ENCODE measurements at places on chromosomes 2 and 18. TPM values are rescaled to one million over a fixed set of nuclear protein-coding genes. Genes with fewer than 3 reads are reported as not detected.

- no peak for DNase-seq
These were observed 965 bp upstream of the ELOA2 start for GRCh38 chr18:47036298-47036874.

- no peak for DNase-seq
These were observed 91.9 kb upstream of the CELF4 start for GRCh38 chr18:37657493-37657892.

- no peak for DNase-seq
These were observed 141.4 kb downstream of the KCTD1 start for GRCh38 chr18:26406854-26407517.

ZSWIM2 gene
- polyA plus RNA-seq: not detected

MGAT5 gene
- polyA plus RNA-seq: 25.9 TPM

ZNF385B gene
- polyA plus RNA-seq: 7.0 TPM

DNA sequence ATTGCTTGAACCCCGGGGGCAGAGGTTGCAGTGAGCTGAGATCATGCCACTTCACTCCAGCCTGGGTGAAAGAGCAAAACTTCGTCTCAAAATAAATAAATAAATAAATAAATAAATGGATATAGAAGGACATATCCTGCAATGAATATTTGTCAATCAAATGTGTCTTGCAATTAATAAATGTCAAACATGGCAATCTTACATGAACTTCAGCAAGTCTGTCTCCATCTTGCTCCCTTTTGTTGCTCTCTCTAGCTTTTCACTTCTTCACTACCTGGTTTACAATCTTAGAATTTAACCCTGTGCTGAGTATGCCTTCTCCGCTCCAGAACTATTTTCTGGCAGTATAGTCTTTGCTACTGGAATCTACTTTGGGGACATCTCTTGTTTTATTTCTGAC, 3.3 kb upstream of the YES1 start:
- DNase-seq: no peak

SPRED2 gene
- polyA plus RNA-seq: 34.7 TPM

IL1R2 gene
- polyA plus RNA-seq: 0.24 TPM

SEH1L gene
- 34.6 TPM for polyA plus RNA-seq

DNA sequence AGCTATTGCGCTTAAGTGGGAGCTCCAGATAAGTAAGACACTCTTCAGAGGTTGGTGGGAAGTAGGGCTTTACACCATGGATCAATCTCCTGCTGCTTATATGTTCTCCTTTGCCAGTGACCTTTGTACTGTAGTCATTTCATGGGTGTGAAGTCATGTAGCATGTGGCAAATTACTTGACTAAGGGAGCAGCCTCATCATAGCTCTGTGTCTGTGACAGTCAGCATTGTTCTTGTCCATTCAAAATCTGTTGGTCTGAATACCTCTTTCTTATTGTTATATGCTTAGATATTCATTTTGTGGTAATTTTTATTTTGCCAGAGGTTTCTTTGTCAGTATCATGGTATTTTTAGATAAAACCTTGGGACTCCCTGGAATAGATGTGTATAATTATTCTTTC, 18.2 kb downstream of the SLC4A1AP start:
- no peak for DNase-seq

POU3F3 gene
- polyA plus RNA-seq: not detected

DNA sequence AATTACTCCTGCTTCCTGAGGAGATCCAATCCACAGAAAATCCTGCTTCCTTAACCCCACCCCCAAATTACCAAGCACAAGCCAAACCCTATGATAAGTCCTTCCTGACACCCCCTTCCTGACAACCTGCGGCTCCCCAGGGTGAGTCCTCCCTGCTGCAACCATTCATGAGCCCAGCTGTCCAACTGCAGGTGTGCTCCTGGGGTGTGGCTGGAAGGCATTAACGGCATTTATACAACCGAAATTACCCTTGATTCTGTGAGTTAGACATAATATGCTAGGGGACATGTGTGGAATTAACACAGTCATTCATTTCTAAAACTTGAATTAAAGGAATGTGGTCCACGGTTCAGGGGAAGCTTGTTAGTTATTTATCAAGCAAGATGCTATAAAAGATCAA, 119.0 kb upstream of the ALKAL2 start:
- DNase-seq: no peak

MARCO gene
- polyA plus RNA-seq: 0.31 TPM

- DNase-seq: no peak
These were observed 44.2 kb downstream of the CYP27C1 start for GRCh38 chr2:127175751-127176354.

- DNase-seq: no peak
These were observed 742.3 kb upstream of the CELF4 start for GRCh38 chr18:38307914-38308313.

LINC00305 gene
- 0.46 TPM for polyA plus RNA-seq

VIL1 gene
- polyA plus RNA-seq: 1.7 TPM

MBOAT2 gene
- 78.8 TPM for polyA plus RNA-seq

GPR75 gene
- polyA plus RNA-seq: 2.8 TPM

RGPD3 gene
- polyA plus RNA-seq: 0.61 TPM

DNA sequence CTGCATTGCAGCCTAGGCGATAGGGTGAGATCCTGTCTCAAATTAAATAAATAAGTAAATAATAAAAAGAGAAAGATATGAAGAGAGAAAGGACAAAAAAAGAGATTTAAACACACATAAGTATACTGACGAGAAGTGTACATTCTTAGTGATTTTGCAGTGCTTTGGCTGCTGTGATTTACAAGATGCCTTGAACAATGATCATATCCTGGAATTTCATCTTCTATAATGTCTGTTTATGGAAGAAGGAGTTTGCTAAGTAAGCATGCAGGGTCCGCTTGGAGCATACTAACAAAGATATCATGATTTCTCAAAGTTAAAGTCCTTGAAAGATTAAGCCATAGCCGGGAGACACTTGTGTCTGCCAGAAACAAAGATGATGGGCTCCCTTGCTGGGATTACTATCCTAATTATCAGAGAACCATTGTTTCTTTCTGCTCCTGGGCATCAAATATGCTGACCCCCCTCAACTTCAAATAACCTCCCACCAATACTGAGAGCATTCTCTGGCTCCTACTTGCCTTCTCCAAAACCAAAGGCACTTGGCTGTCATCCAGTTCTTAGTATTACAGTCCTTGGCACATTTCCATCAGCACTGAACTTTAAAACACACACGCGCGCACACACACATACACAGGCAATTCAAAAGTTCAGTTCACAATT, 47.5 kb upstream of the STAM2 start:
- DNase-seq: peak; percentile 89

- no peak for DNase-seq
These were observed 23.8 kb downstream of the FHL2 start for GRCh38 chr2:105375001-105375561.

- DNase-seq: no peak
These were observed 34.3 kb upstream of the ITM2C start for GRCh38 chr2:230830428-230830827.

CD207 gene
- not detected for polyA plus RNA-seq

GRCh38 chr2:113234721-113235346, 43.9 kb downstream of the PAX8 start:
- DNase-seq: no peak

DNA sequence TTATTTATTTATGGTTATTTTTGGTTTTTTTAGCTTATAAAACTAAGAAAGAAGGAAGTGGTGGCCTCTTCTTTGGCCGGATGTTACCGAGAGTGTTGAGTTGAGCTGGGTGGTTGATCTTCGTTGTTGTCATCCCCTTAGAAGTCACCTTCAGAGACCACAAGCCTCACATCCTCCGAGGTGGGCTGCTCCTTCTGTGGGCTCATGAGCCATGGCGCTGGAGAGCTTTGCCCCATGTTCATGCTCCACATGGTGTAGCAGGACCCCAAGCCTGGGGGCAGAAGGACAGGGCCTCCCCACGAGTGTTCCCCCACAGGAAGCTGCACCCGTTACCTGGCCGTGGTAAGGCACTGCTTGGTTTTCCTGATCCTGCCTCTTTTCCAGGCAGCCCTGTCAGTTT, 23.4 kb downstream of the SNTG2 start:
- no peak for DNase-seq

GRCh38 chr18:75478996-75479880, 51.7 kb upstream of the SMIM21 start:
- DNase-seq: peak; percentile 48

DNA sequence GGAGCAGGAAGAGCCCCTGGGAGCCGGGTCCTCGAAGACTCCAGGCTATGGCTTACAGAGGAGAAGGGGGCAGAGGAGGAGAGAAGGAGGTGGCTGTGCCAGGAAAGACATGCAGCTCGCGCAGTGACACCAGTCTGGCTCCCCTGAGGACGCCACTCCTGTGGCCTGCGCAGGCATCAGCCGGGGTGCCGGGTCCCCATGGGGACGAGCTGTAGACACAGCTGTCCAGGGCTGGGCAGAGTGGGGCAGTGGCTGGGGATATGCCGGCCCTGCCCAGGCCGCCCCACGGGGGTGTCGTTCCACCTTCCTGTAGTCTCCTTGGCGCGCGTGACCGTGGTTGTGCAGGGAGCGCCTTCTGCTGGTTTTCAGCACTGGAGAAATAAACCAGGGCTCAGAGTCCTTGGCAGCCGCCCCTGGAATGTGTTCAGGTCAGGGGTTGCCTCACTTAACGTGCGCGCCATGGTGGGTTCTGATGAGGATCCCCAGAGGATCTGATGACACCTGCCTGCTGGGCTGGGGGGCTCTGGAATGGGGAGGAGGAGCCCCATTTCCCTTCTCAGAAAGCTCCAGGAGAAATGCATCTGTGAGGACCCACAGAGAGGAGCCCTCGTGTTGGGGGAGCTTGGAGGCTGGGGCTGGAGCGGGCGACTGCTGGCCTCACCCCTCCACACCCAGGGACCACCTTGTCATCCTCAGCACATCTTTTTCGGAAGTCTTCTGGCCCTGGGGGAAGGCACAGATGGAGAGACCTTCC, 26.7 kb downstream of the RAMP1 start:
- no peak for DNase-seq

- DNase-seq: no peak
These were observed 101.0 kb downstream of the EVA1A start for GRCh38 chr2:75459565-75460310.

GRCh38 chr2:105129722-105130232, 91.9 kb downstream of the MRPS9 start:
- DNase-seq: no peak

SLC16A14 gene
- polyA plus RNA-seq: 13.2 TPM

- DNase-seq: no peak
These were observed 55.7 kb downstream of the DNMT3A start for GRCh38 chr2:25286025-25286400.

DNA sequence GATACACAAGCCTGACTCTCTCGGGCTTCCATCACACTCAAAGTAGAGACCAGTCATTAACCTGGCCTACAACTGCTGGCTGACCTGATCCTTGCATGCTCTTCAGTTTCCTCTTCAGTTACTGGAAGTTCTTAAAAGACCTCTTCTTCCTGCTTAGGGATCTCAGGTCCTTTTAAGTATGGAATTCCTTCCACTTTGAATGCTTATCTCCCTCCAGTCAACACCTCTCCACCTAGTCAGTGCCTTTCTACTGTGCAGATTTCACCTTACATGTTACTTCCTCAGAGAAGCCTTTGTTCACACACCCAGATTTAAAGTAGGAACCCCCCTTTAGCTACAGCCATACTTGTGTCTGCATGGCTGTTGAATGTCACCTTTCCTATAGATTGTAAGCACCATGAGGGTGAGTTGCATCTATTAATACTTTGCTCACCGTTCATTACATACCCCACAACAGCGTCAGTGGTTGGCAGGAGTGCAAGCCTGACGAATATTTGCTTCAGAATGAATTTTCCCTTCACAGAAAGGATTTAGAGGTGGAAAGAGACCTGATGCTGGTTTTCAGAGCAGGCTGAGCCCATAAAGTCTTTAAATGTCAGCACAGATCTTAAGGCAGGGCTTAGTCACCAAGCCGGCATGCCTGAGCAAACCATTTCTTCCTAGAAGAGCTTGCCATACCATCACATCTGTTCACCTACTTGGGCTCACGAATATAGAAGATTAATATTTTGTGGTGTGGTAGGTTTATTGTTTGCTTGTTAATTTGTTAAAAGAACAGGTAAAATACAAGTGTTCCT, 90.1 kb downstream of the ACVR1 start:
- DNase-seq: no peak

CAPN14 gene
- 0.27 TPM for polyA plus RNA-seq

DNA sequence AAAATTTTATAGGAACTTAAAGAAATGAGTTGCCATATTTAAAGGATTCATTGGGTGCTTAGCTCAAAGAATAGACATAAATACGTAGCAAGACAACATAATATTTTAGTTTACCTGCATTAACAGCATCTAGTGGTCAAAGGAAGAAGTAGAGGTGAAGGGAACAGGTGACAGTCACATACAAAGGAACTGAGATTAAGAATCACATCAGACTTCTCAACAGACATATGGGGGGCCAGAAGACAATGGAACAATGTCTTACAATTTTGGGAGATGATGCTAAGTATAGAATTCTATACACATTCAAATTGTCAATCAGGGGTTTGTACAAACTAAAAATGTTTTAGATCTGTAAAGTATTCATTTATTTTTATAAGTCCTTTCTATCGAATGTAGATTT, 38.6 kb upstream of the CCDC102B start:
- DNase-seq: no peak

DNA sequence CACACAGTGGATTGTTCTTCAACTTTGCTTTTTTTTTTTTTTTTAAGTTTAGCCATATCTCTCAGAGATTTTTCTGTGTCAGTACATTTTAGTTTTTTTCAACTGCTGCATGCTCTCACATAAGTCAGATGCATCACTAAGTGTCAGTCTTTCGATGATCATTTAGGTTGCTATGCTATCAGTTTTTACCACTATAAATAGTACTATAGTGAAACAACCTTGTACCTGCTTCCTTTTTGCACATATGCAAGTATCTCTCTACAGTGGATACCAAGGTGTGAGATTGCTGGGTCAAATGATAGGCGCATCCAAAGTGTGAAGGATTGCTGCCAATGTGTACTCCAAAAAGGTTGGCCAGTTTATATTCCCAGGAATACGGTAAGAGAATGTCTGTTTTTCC, 33.5 kb upstream of the MAP4K3 start:
- DNase-seq: no peak

DNA sequence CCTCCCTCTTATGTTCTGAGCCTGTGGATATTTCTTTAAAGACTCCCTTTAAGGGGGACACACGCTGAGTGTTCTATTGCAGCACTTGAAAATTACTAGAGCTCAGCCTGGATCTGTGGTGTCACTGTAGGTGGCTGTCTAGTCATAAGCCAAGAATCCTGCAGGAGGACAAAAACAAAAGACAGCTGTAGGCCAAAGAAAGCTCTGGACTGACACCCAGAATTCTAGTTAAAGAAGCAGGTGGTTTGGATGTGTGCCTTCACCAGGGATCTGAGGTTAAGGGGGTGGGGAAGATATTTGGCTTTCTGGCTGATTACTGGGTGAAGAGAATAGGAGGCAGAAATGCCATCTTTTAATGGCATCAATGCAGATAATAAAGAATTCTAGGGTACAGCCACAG, 842.5 kb upstream of the NXPH2 start:
- no peak for DNase-seq

GRCh38 chr2:194927489-194927888, 729.5 kb upstream of the SLC39A10 start:
- DNase-seq: no peak

OSR1 gene
- polyA plus RNA-seq: 48.3 TPM

GRCh38 chr2:65025453-65026123, 30.6 kb upstream of the CEP68 start:
- DNase-seq: no peak
